ENCODE measurements at places on chromosomes 3 and 15.

DNA sequence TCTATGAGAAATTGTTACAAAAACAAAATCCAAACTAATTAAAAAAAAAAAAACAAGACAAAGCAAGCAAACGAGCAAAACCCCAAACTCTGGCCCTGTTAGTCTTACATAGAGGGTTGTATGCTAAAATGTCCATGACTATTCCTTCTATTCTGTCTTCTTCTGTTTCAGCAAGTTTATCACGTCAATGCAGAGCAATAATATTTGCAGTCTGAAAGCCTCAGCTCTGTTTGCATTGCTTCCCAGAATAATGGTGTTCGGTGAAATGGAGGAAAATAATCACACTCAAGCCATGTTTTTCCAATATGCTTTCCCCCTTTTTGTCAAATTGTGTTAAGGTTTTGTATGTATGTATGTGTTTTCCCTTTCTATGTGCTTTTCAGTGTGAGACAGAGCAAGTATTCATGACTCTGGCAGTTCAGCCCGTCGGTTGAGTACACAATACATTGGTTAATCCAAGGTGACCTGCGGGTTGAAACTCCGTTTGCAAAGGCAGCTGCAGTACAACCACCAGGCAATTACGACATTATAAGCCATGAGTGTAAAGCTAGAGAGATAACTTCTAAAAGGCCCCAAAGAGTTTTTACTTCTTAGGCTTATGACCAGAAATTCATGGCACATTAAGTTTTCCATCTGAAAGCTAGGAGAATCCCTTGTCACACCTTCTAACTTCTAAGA is 34.9 kb upstream of the MAGI1 start:
- no peak for DNase-seq

- DNase-seq = no peak
Observed at GRCh38 chr3:143585720-143586456, 262.4 kb downstream of the SLC9A9 start.

DNA sequence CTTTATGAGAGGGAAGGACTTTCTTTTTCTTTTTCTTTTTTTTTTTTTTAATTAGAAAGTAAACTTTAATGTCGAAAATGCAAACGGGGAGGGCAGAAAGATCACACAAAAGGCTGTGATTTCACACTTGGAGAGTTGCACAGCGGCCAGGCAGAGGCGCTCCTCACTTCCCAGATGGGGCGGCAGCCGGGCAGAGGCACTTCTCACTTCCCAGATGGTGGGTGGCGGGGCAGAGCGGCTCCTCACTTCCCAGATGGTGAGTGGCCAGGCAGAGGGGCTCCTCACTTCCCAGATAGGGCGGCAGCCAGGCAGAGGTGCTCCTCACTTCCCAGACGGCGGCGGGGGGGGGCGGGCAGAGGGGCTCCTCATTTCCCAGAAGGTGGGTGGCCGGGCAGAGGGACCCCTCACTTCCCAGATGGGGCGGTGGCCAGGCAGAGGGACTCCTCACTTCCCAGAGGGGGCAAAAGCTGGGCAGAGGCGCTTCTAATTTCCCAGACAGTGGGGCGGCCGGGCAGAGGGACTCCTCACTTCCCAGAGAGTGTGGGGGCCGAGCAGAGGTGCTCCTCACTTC is 88.6 kb downstream of the ATP2B2 start:
- no peak for DNase-seq

GRCh38 chr3:113165841-113166240 is 45.5 kb upstream of the BOC start:
- DNase-seq = no peak

- DNase-seq = no peak
Observed at GRCh38 chr3:139309061-139309591, 34.7 kb upstream of the MRPS22 start.

DNA sequence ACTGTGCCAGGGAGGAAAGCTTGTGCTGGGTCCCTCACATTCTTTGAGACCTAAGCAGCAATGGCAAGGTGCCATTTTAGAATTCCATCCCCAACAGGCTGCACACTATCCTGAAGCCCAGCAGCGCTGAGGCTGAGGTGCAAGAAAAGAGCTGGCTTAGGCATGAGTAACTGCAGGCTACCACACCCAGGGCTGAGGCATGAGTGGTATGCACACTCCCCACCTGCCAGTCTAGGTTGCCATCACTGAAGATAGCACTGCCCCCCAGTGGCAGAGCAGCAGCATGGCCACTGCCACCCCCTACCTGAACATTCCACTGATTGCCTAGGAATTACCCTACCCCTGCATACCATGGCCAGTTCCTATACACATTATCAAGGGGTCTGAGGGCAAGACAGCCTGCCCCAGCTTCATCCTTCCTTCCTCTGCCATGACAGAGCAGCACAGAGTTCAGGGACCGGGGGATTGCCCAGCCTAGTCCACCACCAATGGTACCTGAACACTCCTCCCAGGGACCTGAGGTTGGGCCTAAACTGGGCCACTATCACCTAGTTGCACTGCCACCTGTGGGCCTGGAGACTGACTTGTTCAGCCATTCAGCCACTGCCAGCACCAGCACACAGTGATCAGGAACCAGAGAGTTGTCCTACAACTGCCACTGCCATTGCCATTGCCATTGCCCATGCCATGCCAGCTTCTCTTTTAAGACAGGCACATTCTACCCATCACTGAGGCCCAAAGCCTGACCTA is 129.8 kb downstream of the SATB1 start:
- DNase-seq = peak; percentile 60

DNA sequence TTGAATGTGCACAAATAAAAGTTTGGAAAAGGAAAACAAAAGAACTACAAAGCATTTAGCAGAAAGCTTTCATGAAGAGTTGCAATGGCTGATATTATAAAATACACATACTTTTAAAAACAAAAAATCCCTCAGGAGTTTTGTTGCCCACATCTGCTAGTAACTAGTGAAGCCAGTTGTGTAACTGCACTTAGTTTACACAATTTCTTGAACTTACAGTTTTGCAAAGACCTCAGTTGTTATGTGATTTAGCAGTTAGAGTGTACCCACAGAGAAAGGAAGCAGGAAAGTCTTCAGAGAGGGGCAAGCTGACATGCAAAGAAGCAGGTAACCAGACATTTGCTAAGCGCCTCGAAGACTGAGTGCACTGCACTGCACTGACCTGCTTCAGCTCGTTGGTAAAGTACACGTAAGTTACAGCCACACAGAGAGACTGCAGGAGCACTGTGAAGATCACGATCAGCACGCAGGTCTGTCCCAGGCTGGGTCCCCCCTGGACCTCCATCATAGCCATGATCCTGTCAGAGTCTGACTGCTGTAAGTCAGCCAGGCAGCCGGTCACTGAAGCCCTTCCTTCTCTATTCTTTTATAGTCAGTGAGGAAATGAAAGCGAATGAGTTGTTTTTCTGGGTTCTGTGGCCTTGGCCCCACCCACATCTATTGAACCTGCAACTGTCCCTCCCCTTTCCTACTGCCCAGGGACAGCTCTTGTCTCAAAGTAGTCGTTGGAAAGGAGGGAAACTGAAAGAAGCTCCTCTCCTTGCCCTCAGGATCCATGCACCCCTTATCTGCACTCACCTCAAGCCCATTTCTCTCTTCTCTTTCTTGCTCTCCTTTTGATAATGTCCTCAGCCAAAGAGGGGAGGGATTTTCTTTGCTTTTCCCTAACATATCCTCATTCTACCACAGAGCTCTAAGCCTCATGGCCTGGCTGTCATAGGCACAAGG is at the start of gene TNFSF10:
Gene TNFSF10, minus strand, starts transcription at position 560 of the 948 bp plus-strand sequence. Its CDS starts 46 bp downstream, at position 514.
- DNase-seq = peak; percentile 69

DNA sequence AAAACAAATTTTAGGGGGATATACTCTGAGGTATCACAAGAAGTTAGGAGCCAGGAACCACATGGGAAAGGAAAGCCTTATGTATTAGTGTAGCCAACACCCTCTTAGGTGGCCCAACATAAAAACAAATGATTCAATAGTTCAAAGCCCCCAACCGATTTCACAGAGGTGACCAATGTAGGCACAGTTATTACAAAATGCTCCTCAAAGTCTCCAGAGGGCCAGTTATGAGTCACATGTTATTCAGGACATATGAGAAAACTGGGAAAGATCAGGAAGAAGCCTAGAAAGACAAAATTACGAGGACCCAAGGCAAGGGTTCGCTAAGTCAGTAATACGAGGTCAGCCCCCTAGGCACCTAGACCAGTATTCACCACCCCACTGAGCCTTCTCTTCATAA is 29.9 kb upstream of the FBN1 start:
- DNase-seq = no peak

DNA sequence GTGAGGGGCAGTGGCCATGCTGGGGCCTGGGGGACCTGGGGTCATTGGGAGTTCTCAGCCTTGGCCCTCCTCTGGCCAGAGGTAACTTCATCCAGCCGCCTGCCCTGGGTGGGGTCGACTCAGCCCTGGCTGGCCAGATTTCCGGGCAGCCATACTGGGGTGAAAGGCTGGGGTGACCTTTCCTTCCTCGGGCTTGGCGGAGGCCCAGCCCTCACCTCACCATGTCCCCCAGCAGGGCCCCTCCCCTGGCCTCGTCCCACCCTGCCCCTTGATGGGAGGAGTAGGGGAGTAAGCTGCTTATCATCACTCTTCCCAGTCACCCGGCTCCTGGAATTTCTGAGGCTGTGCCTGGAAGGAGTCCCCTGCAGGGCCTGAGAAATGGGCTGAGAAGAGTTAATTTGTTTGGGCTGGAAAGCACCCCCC is 5.4 kb downstream of the SEMA3F start:
- DNase-seq = no peak

- DNase-seq = no peak
Observed at GRCh38 chr15:62886431-62887071, 156.0 kb upstream of the TPM1 start.

- DNase-seq = no peak
Observed at GRCh38 chr15:89664441-89665350, 9.4 kb upstream of the KIF7 start.

- peak; percentile 91 for DNase-seq
Observed at GRCh38 chr15:60520825-60521368, 42.0 kb upstream of the ICE2 start.

GRCh38 chr15:98884894-98885293 is 122.7 kb downstream of the PGPEP1L start:
- no peak for DNase-seq

- DNase-seq = no peak
Observed at GRCh38 chr15:39974656-39975230, 40.8 kb downstream of the EIF2AK4 start.

All from stimulated activated CD8-positive, alpha-beta memory T cell treated with anti-CD3 and anti-CD28 coated beads, Interleukin-4, amount 100 ng/mL, for 48 hours (primary cell).